ENCODE measurements at places on chromosomes 2 and 18. TPM values are rescaled to one million over a fixed set of nuclear protein-coding genes. Genes with fewer than 3 reads are reported as not detected.

The AMER3 gene
- total RNA-seq, result not detected

The CYP27A1 gene
- 16.8 TPM for total RNA-seq

The CIB4 gene
- total RNA-seq, result not detected

GRCh38 chr2:111169268-111169667, 48.6 kb downstream of the BCL2L11 start:
- H3K4me1 ChIP-seq, result peaks cover 36% of the 10 kb centered on the region
- H3K27me3 ChIP-seq, result no peaks in the 10 kb centered on the region
- no peak overlapping the region for H3K4me3 ChIP-seq
- peaks cover 14% of the 10 kb centered on the region for H3K36me3 ChIP-seq

GRCh38 chr18:13579874-13580273, 146.5 kb downstream of the FAM210A start:
- H3K4me3 ChIP-seq, result no peak overlapping the region
- no peak for DNase-seq
- H3K4me1 ChIP-seq, result peaks cover 5% of the 10 kb centered on the region
- H3K36me3 ChIP-seq, result no peaks in the 10 kb centered on the region
- no peak overlapping the region for H3K27ac ChIP-seq

DNA sequence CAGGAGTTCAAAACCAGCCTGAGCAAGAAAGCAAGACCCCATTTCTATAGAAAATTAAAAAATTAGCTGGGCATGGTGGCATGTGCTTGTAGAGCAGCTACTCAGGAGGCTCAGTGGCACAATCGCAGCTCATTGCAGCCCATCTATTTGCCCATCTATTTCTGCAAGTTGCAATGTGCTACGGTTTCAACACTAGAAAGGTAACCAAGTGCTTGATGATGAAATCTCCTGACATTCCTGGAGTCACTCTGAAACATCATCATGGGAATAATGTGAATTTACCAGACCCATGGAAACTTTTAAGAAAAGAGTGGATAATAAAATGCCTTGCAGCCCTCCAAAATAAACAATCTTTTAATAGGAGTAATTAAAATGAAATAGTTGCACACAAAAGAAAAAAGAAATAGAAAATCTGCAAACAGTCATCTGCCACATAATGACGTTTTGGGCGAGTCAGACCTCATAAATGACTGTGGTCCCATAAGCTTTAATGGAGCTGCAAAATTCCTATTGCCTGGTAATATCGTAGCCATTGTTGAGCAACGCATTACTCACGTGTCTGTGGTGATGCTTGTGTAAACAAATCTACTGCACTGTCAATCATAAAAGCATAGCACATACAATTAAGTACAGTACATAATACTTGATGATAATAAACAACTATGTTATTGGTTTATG, 46.6 kb upstream of the AMMECR1L start:
- H3K27me3 ChIP-seq, result no peaks in the 10 kb centered on the region
- no peak for DNase-seq
- no peaks in the 10 kb centered on the region for H3K36me3 ChIP-seq
- no peak overlapping the region for H3K4me3 ChIP-seq

DNA sequence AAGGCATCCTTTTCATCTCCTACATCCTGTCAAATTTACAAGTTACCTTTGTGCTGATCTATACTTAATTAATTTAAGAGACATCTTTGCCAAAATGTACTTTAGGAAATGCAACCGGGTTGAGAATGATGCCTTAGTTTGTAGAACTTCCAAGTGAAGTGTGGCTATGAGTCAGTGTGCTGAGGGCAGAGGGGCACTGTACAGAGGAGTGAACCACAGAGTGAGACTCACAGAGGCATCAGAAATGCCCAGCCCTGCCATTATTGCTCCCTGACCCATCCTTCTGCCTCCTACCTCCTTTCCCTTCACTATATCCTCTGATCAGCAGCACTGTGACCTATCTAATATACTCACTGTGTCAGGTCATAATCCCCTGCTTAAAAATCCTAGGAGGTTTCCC, 320.1 kb downstream of the LRRTM1 start:
- H3K4me3 ChIP-seq, result no peak overlapping the region
- H3K27me3 ChIP-seq, result peaks cover 4% of the 10 kb centered on the region
- no peaks in the 10 kb centered on the region for H3K4me1 ChIP-seq
- H3K27ac ChIP-seq, result no peak overlapping the region
- no peak for DNase-seq
- no peaks in the 10 kb centered on the region for H3K36me3 ChIP-seq

Measured in mesothelial cell of epicardium (in vitro differentiated cells).